Stimulated activated CD8-positive, alpha-beta memory T cell treated with anti-CD3 and anti-CD28 coated beads, Interleukin-4, amount 100 ng/mL, for 4 hours (primary cell): ENCODE measurements at places on chromosomes 16 and 17.

GRCh38 chr16:87581857-87582215 is 20.5 kb upstream of the JPH3 start:
- DNase-seq: no peak

DNA sequence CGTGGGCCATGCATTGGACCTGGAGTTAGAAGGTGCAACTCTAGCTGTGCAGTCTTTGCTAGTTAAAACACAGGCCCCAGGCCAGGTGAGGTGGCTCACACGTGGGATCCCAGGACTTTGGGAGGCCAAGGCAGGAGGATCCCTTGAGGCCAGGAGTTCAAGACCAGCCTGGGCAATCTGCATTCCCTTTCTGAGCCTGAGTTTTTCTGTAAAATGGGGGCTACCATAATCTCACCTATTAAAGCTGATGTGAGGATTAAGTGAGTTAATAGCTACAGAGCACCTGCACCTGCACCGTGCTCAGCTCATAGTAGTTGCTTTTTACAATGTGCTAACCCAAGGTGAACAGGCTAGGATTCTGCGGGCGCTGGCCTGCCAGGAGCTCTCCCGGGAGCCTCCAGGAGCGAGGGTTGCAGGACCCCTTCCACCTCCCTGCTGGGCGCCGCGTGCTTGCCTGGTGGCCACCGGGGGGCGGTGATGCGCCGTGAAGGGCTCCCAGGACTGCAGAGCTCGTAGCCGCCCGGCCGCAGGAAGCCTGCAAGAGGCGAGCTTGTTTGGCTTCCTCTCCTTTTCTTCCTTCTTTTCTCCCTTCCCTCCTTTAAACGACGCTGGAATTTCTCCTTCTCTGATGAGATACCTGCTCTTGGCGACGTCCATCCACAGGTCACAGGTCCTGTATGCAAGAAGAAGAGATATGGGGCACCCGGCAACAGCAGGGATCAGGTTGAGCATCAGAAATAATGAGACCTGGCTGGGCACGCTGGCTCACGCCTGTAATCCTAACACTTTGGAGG is 51.3 kb downstream of the ZFP90 start:
- peak; percentile 23 for DNase-seq

DNA sequence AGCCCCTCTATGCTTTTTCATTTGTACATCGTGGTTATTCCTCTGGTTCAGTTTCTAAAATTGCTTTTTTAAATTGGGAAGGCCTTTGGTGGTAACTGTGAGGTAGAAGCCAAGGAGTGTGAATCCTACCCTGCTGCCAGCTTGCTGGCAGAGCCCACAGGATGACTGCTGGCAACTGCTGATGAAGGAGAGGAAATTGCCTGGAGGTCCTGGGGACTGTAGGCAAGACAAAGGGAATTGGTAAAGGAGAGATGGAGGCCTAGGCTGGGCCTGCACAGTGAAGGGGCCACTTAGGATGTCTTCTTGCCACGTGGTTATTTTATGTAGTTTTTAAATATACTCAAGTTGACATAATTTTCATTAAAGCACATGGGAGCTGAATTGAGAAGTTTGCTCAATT is 15.8 kb downstream of the C17orf58 start:
- DNase-seq: no peak

- no peak for DNase-seq
These were observed 27.0 kb upstream of the WFIKKN2 start for GRCh38 chr17:50808413-50808812.

DNA sequence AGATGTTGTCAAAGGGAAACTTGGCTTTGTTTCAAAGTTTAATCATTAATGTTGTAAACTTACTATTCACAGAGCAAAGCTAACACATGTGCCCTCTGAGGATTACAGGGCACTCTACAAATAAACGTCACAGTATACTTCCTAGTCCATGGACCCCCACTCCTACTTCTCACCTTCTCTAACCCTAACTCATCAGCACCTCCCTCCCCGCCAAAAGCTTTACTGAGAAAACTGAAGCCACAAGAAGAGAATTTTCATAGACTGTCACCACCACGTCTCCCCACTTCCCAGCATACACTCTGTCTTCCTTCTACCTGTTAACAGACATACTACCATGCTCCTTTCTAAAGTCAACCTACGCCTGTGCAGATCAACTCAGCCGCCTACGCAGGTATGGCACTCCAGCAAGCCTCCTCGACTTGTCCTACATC is 29.0 kb downstream of the HELZ start:
- DNase-seq: no peak

GRCh38 chr17:61468263-61468907 is 16.2 kb downstream of the TBX4 start:
- DNase-seq: no peak

- DNase-seq: no peak
These were observed 118.0 kb upstream of the RPL38 start for GRCh38 chr17:74085434-74085833.

- no peak for DNase-seq
These were observed 6.1 kb downstream of the KRT23 start for GRCh38 chr17:40931311-40931710.

GRCh38 chr17:39667945-39668924 is at the start of gene PNMT:
Gene PNMT, plus strand, starts transcription at chr17:39668453. Its CDS starts 23 bp downstream, at chr17:39668476.
- DNase-seq: peak; percentile 40

GRCh38 chr16:11672206-11673090 is 4.2 kb downstream of the SNN start:
- DNase-seq: no peak

- no peak for DNase-seq
These were observed 95.2 kb upstream of the SEC14L1 start for GRCh38 chr17:77045441-77046041.

GRCh38 chr17:45060382-45060796 is 728 bp upstream of the NMT1 start:
- DNase-seq: no peak

- DNase-seq: no peak
These were observed 56.3 kb downstream of the ABCC12 start for GRCh38 chr16:48099455-48099854.

- no peak for DNase-seq
These were observed 13.7 kb downstream of the C16orf95 start for GRCh38 chr16:87303431-87303930.

DNA sequence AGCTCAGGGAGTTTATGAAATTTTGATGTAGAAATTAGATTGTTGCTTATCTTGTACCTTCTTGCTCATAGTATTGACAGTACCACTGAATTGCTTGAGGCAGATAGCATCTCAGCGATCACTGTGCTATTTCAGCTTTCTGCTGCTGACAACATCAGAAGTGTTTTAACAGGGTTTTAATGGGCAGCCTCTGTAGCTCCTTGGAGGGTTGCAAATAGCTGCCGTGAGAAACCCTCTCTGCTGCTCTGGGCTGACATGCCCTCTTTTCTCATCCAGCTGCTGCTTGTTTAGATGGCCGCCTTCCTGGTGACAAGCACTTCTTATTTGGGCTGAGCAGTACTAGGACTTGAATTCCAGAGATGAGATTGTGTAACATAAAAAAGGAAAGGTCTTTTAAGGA is 180.2 kb upstream of the TBX2 start:
- no peak for DNase-seq

DNA sequence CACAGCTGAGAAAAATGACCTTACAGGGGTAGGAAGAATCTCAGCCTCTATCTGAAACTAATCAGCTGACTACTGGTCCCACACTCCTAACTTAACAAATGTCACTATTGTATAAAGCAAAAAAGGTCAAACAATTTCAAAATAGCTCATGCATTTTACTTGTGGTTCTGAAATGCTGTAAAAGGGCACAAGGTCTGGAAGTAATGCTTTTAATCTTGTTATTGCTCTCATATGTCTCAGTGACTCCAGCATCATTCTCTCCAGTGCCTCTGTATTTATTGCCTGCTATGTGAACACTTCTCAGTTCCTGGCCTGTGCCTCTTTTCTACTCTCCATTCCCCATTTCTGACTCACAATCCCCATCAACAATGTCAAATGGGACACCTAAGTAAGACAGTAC is 937.7 kb downstream of the CDH11 start:
- DNase-seq: no peak

DNA sequence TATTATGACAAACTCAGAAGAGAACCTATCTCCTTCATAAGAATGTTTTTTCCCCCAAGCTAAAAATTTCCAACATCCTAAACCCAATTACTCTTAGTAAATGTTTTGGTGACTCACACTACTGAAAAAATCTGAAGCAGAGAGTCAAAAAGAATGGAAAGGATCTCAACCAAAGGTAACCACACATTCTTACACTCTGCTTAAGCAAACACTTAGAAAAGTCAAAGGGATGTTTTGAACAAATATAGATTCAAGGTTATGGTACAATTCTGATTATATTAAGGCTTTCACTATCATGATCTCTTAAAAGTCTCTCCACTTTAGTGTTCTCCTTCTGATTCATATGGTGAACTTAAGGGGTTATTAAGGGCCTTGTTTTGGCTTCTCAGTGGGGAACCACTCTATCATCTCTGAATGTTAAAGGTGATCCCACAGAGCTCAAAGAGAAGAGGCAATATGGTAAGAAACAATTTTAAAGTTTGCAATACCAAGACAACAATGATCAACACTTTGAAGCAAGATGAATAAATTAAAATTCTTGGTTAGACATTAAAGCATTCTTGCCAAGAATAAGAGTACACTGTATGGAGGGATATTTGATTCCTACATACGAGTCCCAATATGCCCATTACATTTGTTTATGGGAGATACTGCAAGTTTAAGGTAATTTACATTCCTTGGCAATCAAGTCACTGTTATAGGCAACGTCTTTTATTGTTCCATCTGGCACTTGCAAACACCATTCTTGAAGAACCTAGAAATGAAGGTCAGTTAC is 69.2 kb downstream of the CDC27 start:
- DNase-seq: no peak

DNA sequence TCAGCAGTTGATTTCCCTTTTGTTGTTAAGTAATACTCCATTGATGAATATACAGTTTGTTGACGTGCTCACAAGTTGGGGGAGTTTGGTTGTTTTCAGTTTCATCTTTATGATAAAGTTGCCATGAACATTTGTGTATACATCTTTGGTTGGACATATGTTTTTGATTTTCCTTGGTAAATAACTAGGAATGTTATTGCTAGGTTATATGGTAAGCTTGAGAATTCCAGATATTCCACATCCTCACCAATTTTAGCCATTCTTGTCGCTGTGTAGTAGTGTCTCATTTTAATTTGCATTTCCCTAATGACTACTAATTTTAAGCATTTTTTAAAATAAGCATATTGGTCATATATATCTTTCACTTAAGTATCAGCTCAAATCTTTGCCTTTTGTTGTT is 55.0 kb upstream of the RASL10B start:
- DNase-seq: no peak

DNA sequence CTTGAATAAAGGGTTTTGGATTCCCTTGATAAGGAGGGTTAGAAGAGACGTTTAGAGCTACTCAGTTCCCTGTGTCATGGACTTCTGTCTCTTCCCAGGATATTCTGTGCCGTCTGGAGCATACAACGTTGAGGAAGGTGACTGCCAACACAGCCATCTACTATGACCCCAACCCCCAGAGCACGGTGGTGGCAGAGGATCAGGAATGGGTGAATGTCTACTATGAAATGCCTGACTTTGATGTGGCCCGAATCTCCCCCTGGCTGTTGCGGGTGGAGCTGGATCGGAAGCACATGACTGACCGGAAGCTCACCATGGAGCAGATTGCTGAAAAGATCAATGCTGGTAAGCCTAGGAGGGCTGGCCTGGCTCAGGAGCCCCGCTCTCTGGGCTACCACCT is 24.7 kb downstream of the POLR2A start:
- DNase-seq: no peak

DNA sequence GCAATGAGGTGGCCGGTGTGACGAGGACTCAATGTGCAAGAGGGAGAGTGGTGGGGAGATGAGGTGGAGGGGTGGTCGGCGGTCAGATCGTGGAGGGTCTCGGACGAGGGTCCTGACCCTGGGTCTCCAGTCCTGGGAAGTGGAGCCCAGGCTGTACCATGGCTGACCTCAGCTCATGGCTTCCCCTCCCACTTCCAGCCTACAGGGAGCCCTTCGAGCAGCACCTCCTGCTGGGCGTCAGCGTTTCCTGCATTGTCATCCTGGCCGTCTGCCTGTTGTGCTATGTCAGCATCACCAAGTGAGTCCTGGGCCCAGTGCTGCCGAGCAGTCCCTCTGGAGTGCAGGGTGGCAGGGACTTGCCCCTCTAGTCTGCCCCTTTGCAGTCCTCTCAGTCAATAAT is 41.8 kb downstream of the IL4R start:
- DNase-seq: no peak

DNA sequence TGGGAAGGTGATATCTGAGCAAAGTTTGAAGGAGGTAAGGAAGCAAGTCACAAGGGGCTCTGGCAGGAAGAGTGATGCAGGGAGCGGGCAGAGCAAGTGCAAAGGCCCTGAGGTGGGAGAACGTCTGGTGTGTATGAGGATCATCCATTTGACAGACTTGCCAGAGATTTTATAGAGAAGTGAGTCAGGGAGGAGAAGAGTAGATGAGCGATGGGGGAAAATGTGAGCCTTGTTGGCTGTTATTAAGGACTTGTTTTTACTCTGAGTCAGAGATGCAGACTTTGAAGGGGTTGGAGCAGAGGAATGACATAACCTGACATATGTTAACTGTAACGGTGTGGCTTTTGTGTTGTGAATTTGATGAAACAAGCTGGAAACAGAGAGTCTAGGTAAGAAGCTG is 3.5 kb upstream of the CLEC10A start:
- DNase-seq: no peak

GRCh38 chr16:24580665-24581064 is 41.3 kb downstream of the RBBP6 start:
- DNase-seq: no peak
